ENCODE measurements at places on chromosomes 2 and 18.

- DNase-seq, result no peak
- no peaks in the 10 kb centered on the region for H3K4me1 ChIP-seq
- no peaks in the 10 kb centered on the region for H3K36me3 ChIP-seq
- H3K27me3 ChIP-seq, result no peaks in the 10 kb centered on the region
These were observed 291.4 kb downstream of the DYSF start for GRCh38 chr2:71744781-71745180.

DNA sequence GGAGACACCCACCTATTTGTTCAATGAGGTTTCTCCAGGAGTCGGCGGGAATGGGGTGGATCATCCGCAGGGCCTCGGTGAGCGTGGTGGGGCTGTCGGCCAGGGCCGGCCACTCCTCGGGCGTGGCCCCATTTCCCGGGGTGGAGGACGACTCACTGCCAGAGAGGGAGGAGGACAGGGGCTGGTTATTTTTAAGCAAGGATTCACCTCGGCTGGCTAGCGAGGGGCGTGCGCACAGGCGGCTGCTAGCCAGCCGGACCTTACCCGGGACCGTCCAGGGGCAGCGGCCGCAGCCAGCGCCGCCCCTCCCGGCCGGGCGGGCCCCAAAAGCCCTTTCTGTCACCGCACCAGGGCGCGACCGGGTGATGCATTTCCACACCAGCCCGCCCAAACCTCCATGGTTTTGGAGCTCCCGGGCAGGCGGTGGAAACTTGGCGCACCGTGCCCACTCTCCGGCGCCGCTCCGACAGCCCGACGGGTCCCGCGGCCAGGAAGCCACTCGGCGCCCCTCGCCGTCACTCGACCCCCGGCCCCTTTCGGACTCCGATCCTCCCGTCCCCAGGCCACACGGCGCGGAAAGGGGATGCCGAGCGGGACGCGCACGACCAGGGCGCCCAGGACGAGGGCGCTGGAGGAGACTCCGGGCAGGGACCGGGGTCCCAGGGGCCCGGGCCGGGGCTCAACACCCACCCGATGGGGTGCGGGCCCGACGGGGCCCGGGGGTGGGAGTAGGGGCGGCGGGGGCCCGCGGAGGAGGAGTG, 57.1 kb downstream of the SNORC start:
- H3K36me3 ChIP-seq, result peaks cover 4% of the 10 kb centered on the region
- no peak for DNase-seq
- peaks cover 52% of the 10 kb centered on the region for H3K27me3 ChIP-seq
- H3K4me1 ChIP-seq, result peaks cover 8% of the 10 kb centered on the region
- no peak overlapping the region for H3K27ac ChIP-seq
- peak overlapping the region; percentile 39 for H3K4me3 ChIP-seq

DNA sequence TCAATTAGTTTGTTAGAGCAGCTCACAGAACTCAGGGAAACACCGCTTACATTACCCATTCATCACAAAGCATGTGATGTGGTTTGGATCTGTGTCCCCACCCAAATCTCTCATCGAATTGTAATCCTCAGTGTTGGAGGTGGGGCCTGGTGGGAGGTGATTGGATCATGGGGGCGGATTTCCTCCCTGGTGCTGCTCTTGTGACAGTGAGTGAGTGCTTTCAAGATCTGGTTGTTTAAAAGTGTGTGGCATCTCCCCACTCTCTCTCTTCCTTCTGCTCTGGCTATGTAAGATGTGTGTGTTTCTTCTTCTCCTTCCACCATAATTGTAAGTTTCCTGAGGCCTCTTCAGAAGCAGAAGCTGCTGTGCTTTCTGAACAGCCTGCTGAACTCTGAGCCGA, 63.5 kb upstream of the AGPS start:
- H3K27ac ChIP-seq, result no peak overlapping the region
- H3K4me3 ChIP-seq, result no peak overlapping the region
- H3K4me1 ChIP-seq, result peaks cover 13% of the 10 kb centered on the region
- no peak for DNase-seq

DNA sequence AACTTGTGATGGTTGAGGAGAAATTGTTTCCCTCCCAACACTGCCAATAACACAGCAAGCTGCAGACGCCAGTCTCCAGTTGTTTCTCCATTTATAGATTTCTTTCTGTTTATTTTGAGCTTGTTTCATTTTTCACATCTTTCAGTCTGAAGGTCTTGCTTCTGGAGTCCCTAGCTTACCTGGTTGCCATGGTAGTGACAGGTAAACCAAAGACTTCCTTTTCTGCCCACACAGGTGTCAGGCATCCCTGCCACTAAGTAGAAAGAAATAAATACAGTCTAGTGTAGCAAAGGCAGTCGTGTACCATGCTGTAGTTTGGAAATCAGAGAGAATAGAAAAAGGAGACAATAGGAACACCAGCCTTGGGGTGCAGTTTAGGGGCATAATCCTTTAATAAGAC, 82.8 kb downstream of the MARCHF4 start:
- H3K4me3 ChIP-seq, result no peak overlapping the region
- no peak for DNase-seq
- H3K27ac ChIP-seq, result no peak overlapping the region
- H3K36me3 ChIP-seq, result no peaks in the 10 kb centered on the region
- H3K27me3 ChIP-seq, result peaks cover 1% of the 10 kb centered on the region

GRCh38 chr18:13834496-13835015, 10.6 kb downstream of the MC5R start:
- H3K36me3 ChIP-seq, result no peaks in the 10 kb centered on the region
- H3K27ac ChIP-seq, result no peak overlapping the region
- H3K4me3 ChIP-seq, result no peak overlapping the region
- DNase-seq, result no peak
- H3K4me1 ChIP-seq, result no peaks in the 10 kb centered on the region

DNA sequence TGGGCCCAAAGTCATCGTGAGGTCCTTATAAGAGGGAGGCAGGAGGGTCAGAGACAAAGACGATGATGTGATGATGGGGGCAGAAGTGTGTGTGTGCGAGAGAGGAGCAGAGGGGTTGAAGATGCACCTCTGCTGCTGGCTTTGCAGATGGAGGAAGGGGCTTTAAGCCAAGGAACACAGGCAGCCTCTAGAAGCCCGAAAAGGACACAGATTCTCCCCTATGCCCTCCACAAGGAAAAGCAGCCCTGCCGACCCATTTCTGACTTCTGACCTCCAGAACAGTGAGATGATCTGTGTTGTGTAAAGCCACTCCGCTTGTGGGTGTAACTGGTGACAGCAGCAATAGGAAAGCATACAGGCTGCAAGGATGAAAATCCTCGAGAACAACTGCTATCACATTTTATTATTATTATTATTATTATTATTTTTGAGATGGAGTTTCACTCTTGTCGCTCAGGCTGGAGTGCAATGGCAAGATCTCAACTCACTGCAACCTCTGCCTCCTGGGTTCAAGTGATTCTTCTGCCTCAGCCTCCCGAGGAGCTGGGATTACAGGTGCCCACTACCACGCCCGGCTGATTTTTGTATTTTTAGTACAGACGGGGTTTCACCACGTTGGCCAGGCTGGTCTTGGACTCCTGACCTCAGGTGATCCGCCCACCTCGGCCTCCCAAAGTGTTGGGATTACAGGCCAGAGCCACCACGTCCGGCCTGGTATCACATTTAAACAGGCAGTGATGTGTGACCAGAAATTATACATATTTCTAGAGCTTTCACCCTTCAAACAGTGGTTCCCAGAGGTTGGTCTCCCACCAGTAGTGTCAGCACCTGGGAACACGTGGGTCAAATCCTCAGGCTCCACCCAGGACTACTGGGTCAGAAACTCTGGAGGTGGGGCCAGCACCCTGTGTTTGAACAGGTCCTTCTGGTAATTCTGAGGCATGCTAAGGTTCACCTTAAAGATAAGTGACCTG, 170.5 kb downstream of the TGIF1 start:
- no peak overlapping the region for H3K27ac ChIP-seq
- DNase-seq, result no peak

GRCh38 chr18:50857694-50858093, 21.2 kb upstream of the ME2 start:
- no peaks in the 10 kb centered on the region for H3K36me3 ChIP-seq
- H3K27ac ChIP-seq, result no peak overlapping the region
- no peak for DNase-seq
- no peak overlapping the region for H3K4me3 ChIP-seq
- H3K27me3 ChIP-seq, result peaks cover 19% of the 10 kb centered on the region

DNA sequence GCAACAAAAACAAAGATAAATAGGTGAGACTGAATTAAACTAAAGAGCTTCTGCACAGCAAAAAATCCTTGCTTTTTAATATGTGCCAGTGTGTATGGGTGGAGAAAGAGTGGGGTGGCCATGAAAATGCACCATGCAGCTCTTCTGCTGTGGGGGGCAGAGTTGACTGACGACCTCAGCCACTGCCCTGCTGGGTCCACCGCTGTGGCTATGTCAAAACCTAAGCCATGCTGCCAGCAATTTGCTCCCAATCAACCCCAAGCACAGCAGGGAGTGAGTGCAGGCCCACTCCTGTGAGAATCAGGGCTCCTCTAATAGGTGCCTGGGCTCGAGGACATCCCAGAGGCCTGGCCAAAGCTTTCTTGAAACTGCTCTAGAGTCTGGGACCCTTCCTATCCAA, 235.6 kb upstream of the RBBP8 start:
- H3K4me3 ChIP-seq, result no peak overlapping the region
- H3K36me3 ChIP-seq, result no peaks in the 10 kb centered on the region
- H3K27me3 ChIP-seq, result no peaks in the 10 kb centered on the region
- DNase-seq, result no peak

DNA sequence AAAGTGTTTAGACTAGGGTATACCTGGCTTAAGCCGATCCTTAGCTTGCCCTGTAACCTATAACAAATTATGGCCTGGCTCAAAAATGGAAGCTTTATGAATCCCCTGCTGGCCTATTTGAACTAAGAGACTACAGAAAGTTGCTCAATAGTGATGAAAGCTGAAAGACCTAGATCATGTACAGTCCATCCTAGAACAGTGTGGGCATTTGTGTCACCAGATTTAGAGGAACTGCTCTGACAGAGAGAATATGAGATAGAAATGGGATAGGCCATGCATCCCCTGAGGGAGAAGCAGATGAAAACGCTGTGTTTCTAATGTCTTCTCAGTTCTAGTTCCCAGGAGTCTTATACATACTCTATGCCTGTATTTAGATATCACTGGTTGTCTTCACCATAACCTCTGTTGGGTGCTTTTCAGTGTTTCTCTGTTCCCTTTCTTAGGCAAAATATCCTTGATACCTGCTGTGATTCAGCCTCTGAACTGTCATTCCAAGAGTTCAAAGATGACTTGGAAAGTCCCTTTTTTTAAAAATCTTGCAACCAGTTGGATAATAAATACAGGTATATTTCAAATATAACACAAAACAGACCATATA, 246.9 kb upstream of the SLC39A10 start:
- no peak overlapping the region for H3K4me3 ChIP-seq
- H3K27me3 ChIP-seq, result no peaks in the 10 kb centered on the region
- no peak overlapping the region for H3K27ac ChIP-seq
- H3K36me3 ChIP-seq, result peaks cover 3% of the 10 kb centered on the region
- H3K4me1 ChIP-seq, result peaks cover 27% of the 10 kb centered on the region

GRCh38 chr2:199259671-199260070, 198.1 kb downstream of the SATB2 start:
- no peak for DNase-seq
- no peaks in the 10 kb centered on the region for H3K27me3 ChIP-seq
- no peaks in the 10 kb centered on the region for H3K4me1 ChIP-seq
- no peak overlapping the region for H3K27ac ChIP-seq
- no peak overlapping the region for H3K4me3 ChIP-seq

DNA sequence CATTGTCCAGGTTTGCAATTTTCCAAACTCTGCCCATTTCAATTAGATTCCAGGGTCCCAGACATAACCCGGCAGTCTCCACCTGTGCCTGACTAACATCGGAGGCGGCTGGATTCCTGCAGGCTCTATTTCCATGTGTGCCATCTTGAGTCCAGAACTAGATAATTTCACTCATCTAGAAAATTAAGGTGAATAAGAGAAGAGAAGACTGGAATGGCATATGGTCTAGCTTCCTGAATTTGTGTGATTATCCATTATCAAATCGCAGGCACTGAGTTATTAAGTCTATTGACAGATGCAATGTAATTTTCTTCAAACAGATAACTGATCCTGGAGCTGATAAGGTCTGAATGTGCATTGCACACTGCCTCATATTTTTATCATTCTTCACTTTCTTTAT, 305.2 kb downstream of the ETAA1 start:
- H3K27ac ChIP-seq, result no peak overlapping the region
- H3K4me1 ChIP-seq, result no peaks in the 10 kb centered on the region
- no peaks in the 10 kb centered on the region for H3K27me3 ChIP-seq
- no peak overlapping the region for H3K4me3 ChIP-seq
- DNase-seq, result no peak

- H3K36me3 ChIP-seq, result no peaks in the 10 kb centered on the region
- peaks cover 6% of the 10 kb centered on the region for H3K4me1 ChIP-seq
- H3K4me3 ChIP-seq, result no peak overlapping the region
- H3K27ac ChIP-seq, result no peak overlapping the region
These were observed 205.3 kb downstream of the ANAPC1 start for GRCh38 chr2:111678651-111679050.

DNA sequence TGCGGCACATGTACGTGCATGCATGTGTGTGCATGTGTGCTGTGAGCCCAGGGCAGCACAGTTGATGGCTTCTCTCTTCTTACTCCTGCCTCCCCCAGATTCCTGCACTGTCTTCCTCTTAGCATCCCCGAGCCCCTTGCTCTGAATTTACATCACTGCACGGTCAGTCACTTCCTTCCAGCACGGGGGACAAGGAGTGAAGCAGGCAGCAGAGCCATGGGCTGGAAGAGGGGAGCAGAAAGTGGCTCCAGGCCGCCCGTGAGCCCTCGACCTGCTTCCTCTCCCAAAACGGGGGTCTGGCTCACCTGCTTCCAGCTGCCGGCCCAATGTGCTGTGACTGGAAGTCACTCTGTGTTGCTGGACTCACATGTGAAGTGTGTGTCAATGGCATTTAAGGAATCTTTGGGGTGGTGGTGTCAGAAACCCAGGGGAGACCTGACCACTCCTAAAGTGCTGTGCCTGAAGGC, 106.1 kb downstream of the FAM210A start:
- no peaks in the 10 kb centered on the region for H3K27me3 ChIP-seq
- H3K4me1 ChIP-seq, result peaks cover 30% of the 10 kb centered on the region
- no peak overlapping the region for H3K4me3 ChIP-seq
- no peak overlapping the region for H3K27ac ChIP-seq
- no peaks in the 10 kb centered on the region for H3K36me3 ChIP-seq
- DNase-seq, result no peak

GRCh38 chr2:217981084-217981730, 21.6 kb downstream of the TNS1 start:
- DNase-seq, result no peak
- no peak overlapping the region for H3K4me3 ChIP-seq
- H3K4me1 ChIP-seq, result no peaks in the 10 kb centered on the region

DNA sequence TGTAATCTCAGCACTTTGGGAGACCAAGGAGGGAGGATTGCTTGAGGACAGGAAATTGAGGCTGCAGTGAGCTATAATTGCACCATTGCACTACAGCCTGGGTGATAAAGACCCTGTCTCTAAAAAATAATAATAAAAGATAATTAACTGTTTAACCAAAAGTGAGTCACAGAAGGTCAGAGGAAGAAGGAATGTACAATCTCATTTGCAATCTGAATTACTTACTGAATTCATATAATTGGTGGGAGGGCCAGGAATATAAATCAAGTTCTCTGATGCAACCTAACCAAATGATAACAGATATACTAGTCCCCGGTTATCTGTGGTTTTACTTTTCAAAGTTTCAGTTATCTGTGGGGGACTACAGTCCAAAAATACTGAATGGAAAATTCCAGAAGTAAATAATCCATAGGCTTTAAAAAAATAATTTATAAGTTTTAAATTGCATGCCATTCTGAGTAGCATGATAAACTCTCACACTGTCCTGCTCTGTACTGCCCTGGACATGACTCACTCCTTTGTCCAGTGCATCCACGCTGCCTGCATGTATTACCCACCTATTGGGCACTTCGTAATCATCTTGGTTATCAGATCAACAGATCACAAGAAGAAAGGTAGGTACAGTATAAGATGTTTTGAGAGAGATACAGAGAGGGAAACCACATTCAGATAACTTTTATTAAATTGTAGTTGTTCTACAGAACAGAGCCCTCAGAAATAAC, 12.8 kb upstream of the MATN3 start:
- no peaks in the 10 kb centered on the region for H3K4me1 ChIP-seq
- no peaks in the 10 kb centered on the region for H3K27me3 ChIP-seq
- no peak overlapping the region for H3K4me3 ChIP-seq
